Prostate gland (tissue), 2 donors: ENCODE measurements at places on chromosomes 1 and 21. TPM values are rescaled to one million over a fixed set of nuclear protein-coding genes. Genes with fewer than 3 reads are reported as not detected.

DNA sequence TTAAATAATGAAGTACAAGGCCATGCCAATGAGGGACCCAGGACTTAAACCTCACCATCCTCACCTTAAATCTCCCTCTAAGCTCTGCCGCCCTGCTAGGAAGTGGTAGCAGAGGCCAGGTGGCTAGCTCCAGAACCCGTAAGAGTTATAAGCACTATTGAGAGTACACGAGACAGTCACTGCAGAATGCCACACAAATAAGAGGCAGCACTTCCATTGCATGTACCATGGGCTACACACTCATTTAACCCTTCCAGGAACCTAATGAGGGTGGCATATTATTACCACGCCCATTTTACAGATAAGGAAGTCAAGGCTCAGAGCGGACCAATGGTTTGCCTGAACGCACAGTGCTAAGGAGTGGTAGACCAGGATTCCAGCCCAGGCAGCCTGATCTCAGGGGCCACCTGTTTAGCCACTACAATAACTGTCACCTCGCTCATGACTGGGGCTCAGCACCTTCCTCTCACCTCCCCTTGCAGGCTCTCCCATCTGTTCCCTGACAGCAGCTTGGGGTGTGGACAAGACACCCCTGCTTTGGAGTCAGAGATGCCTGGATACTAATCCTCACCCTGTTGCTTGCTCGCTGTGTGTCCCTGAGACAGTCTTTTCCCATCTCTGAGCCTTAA is 54.8 kb upstream of the ID3 start:
- no peaks in the 10 kb centered on the region for H3K36me3 ChIP-seq
- H3K4me1 ChIP-seq = no peaks in the 10 kb centered on the region
- H3K4me3 ChIP-seq = no peak overlapping the region

DNA sequence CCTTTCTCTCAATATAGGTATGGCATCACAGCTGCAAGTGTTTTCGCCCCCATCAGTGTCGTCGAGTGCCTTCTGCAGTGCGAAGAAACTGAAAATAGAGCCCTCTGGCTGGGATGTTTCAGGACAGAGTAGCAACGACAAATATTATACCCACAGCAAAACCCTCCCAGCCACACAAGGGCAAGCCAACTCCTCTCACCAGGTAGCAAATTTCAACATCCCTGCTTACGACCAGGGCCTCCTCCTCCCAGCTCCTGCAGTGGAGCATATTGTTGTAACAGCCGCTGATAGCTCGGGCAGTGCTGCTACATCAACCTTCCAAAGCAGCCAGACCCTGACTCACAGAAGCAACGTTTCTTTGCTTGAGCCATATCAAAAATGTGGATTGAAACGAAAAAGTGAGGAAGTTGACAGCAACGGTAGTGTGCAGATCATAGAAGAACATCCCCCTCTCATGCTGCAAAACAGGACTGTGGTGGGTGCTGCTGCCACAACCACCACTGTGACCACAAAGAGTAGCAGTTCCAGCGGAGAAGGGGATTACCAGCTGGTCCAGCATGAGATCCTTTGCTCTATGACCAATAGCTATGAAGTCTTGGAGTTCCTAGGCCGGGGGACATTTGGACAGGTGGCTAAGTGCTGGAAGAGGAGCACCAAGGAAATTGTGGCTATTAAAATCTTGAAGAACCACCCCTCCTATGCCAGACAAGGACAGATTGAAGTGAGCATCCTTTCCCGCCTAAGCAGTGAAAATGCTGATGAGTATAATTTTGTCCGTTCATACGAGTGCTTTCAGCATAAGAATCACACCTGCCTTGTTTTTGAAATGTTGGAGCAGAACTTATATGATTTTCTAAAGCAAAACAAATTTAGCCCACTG is 11.5 kb downstream of the HIPK1 start:
- H3K36me3 ChIP-seq = no peaks in the 10 kb centered on the region
- no peak for DNase-seq
- no peak overlapping the region for H3K27ac ChIP-seq
- H3K27me3 ChIP-seq = no peaks in the 10 kb centered on the region
- no peaks in the 10 kb centered on the region for H3K4me1 ChIP-seq
- H3K4me3 ChIP-seq = no peak overlapping the region

- no peak overlapping the region for H3K4me3 ChIP-seq
- H3K4me1 ChIP-seq = no peaks in the 10 kb centered on the region
- no peak for DNase-seq
- H3K27ac ChIP-seq = no peak overlapping the region
- no peaks in the 10 kb centered on the region for H3K36me3 ChIP-seq
These were observed 6.4 kb downstream of the ACTN2 start for GRCh38 chr1:236692742-236693141.

DNA sequence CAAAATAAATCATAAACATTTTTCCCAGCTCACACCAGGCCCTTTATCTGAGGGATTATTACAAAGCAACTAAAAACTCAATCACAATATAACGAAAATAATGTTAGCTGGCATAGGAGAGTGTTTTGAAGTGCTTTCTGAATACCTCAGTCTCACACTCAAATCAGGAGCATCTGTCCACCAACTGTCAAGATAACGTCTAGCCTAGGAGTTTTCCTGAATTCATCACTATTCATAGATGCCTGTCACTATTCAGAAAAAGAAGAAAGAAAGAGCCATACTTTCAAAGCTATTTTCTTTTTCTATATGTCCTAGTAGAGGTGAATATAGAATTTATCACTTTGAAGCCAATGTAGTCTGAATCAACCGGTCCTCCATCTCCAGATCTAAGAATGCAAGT is 127.0 kb downstream of the AKT3 start:
- H3K4me1 ChIP-seq = no peaks in the 10 kb centered on the region
- no peaks in the 10 kb centered on the region for H3K36me3 ChIP-seq
- no peak overlapping the region for H3K4me3 ChIP-seq
- no peak overlapping the region for H3K27ac ChIP-seq
- H3K27me3 ChIP-seq = no peaks in the 10 kb centered on the region

DNA sequence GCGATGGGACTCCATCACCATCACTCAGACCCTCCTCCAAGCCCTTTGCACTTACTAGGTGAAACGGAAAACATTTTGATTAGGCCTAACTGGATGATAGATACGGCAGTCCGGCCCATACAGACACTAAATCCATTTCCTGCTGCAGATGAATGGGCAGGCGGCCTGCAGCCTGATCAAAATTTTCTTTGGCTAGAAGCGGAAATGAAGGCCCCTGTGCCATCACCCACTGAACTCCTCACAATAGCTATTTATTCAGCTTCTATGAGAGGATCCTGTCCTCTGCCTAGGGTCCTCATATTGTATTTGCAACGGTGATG is 200.5 kb downstream of the OMA1 start:
- H3K4me3 ChIP-seq = no peak overlapping the region
- no peaks in the 10 kb centered on the region for H3K4me1 ChIP-seq
- H3K27me3 ChIP-seq = no peaks in the 10 kb centered on the region
- no peak overlapping the region for H3K27ac ChIP-seq
- no peaks in the 10 kb centered on the region for H3K36me3 ChIP-seq

- H3K27ac ChIP-seq = no peak overlapping the region
- no peak overlapping the region for H3K4me3 ChIP-seq
- H3K4me1 ChIP-seq = no peaks in the 10 kb centered on the region
- no peaks in the 10 kb centered on the region for H3K36me3 ChIP-seq
- H3K27me3 ChIP-seq = no peaks in the 10 kb centered on the region
These were observed 209.6 kb downstream of the NUF2 start for GRCh38 chr1:163531345-163531744.

Gene CENPF
- 2.9 TPM for total RNA-seq
